ENCODE measurements at places on chromosomes 12 and 14.

GRCh38 chr12:99529966-99530365 is 117.6 kb upstream of the GARIN6 start:
- DNase-seq, result no peak

DNA sequence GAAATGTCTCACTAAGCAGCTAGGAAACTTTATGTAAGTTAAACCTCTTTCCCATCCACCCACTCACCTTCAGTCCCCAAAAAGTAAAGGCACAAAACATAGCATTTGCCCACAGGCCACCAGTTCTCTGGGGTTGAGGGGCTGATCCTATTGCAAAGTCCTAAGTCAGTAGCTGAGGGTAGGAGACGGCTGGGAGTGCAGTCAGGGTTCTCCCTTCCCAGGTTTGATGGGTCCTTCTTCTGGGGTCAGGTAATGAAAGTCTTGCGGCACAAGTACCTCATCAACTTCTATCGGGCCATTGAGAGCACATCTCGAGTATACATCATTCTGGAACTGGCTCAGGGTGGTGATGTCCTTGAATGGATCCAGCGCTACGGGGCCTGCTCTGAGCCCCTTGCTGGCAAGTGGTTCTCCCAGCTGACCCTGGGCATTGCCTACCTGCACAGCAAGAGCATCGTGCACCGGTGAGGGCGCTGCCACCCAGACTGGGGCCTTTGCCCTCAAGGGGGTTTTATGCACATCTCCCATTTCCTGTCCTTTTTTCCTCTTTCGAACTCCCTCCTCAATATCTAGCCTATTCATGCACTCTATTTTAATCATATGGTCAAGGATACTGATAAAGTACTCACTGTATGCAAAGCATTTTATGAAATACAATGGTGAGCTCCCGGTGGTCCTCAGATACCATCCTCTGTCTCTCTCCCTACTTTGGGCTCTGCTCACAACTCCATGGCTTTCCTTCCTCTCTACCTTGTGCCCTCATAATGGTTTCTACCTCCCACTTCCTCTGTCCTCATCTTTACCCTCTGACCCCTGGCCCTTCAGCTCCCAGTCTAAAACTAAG is 986 bp downstream of the TSSK4 start:
- no peak for DNase-seq

- DNase-seq, result peak; percentile 97
These were observed 734 bp downstream of the FOXN3 start for GRCh38 chr14:89416002-89416995.

DNA sequence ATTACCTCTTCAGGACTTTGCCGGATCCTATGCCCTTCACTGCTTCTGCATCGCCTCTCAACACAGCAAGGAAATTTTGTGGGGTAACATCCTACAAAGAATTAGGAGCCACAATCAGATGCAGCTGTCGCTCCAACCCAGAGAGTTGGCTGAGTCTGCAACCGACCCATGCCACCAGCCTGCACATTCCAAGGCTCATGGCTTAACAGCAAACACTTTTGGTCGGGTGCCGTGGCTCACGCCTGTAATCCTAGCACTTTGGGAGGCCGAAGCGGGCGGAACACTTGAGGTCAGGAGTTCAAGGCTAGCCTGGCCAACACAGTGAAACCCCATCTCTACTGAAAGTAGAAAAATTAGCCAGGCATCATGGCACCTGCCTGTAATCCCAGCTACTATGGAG is 32.3 kb downstream of the LGMN start:
- no peak for DNase-seq

- no peak for DNase-seq
These were observed 17.4 kb upstream of the NEUROD4 start for GRCh38 chr12:55002355-55002754.

DNA sequence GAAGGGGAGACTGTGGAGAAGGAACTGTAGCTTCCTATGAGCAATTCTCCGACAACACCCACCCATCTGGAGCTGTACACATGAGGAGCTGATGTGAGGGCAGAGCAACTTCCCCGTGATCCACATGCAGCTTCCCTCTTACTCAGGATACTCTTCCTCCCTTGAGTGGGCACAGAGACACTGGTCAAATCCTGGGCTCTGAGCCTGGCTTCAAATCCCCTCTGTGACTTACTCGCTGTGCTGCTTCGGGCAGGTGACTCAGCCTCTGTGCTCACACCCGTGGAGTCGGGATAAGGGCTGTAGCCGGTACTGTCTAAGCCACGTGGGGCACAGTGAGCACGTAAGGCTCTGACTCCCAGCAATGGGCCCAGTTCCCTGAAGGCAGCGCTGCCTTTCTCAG is 31.1 kb downstream of the ZFYVE21 start:
- DNase-seq, result no peak

GRCh38 chr14:55807053-55807880 is 227.3 kb downstream of the KTN1 start:
- DNase-seq, result peak; percentile 23

DNA sequence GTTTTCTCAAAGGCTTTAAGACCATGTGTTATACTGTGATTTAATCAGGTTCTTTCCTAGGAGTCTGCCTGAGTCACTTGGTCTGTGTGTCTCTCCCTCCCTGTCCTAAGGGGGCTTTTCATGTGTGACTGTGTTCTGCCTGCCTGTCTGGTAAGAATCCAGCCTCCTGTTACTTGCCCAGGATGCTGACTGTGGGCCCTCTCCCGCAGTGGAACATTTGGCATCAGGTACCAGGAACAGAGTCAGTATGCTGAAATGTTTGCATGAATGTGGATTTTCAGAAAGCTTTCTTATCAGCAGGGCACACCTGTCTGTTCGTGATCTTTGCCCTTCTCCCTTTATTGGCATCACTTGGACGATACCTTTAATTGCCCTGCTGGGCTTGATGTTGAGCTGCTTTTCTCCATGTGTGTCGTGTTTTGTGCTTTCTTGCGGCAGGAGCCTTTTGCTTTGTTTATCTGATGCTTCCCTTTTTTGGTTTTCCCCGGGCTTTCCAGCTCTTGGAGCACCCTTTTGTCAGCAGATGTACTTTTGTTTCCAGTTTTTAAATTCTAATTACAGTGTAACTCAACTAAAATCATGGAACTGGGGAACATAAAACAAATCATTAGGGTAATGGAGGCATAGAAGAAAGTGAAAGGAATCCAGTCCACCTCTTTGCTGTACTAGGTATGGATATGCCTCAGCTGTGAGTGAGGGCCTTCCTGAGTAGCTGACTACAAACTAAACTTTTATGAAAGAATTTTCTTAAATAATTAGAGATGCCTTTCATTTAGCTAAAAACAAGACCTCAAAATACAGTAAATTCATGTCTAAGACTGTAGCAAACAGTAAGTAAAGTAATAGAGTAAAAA is 72.5 kb downstream of the TRAF3 start:
- DNase-seq, result no peak
